ENCODE measurements at places on chromosomes 3 and 15.

- no peak for DNase-seq
These were observed 1126.0 kb downstream of the ROBO2 start for GRCh38 chr3:78165876-78166275.

GRCh38 chr15:25481208-25481859 lies 42.5 kb upstream of the UBE3A start:
- DNase-seq, result no peak

GRCh38 chr3:64300790-64301423 lies 75.6 kb upstream of the PRICKLE2 start:
- DNase-seq, result no peak

DNA sequence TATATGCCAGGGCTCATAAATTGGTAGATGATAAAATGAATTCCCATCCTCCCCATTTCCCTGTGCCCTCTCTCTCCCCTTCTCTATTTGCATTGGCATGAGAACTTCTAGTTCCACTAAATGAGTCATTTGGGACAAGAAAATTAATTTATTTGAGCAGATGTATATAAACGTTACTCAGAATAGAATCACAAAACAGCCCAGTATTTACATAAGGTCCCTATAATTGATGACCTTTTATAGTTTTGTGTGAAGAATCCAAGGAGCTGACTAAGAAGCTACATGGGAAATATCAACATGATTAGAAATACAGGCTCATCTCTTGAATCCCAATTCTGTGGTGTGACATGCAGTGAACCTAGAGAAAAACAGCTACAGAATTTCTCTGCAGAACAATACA lies 617.7 kb upstream of the NR2F2 start:
- DNase-seq, result no peak

- DNase-seq, result no peak
These were observed 337.3 kb upstream of the ARRDC4 start for GRCh38 chr15:97623091-97623661.

DNA sequence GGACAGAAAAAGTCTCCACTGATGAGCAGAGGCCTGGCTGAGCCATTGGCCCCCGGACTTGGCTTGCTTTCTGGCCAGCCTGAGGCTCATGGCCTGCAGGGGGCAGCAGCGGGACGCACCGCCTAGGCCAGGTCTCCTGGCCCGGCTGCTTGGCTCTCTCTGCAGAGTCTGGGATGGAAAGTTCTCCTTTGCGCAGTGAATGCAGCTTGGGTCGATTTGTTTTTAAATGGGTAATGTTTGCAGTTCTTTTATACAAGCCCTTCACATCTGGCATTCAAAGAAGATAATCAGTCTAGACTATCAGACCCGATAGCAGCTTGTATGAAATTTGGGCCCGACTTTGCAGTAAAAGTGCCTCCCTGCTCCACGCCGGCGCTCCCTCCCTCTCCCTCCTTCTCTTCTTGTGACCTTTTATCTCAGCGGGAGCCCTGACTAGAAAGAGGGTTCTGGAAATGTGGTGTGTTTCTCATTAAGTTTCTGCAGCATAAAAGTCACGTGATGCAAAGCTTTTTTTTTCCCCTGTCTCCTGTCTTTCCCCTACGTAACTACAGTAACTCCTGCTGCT lies 59.9 kb downstream of the ZNF621 start:
- DNase-seq, result peak; percentile 19

DNA sequence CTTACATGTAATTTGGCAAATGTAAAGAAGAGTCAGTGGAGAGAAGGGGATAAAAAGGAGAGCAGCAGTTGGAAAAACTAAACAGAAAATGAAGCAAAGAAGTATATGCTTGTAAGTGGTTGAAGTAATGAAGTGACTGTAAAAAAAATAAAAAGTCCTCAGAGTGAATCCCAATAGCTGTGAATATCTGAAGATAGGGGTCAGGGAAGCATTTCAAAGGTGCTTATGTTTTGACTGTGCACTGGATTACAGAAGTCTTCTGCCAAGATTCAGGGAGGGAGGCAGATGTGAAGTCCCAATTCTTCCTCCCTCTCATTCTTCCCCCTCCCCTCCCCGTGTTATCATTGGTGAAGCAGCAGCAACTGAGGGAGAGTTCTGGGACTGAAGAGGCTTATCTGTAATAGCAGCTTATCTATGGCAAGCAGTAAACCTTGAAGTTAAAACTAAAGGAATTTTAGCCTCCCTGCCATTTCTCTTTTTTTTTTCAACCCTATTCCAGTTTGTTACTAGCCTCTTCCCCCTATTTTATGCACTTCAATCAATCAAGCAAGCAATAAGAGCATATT lies 597.9 kb downstream of the IGSF11 start:
- DNase-seq, result no peak

DNA sequence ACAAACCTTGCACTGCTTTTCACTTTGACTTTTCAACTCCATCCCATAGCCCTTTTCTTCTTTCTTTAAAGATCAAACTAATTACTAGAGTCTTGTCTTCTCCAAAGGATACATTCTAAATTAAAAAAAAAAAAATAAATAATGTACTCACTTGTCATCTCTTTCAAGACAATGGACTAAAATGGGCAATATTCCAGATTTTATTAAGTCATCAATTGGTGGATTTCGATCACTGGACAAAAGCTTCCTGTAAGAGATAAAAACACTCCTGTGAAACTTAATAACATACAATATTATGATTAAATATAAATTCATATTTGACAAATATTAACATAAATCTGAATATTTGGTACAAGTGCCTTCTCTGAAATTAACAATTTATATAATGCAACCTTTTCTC lies 34.1 kb downstream of the KPNA4 start:
- no peak for DNase-seq

- no peak for DNase-seq
These were observed 425.3 kb upstream of the MDFIC2 start for GRCh38 chr3:70737666-70738290.

DNA sequence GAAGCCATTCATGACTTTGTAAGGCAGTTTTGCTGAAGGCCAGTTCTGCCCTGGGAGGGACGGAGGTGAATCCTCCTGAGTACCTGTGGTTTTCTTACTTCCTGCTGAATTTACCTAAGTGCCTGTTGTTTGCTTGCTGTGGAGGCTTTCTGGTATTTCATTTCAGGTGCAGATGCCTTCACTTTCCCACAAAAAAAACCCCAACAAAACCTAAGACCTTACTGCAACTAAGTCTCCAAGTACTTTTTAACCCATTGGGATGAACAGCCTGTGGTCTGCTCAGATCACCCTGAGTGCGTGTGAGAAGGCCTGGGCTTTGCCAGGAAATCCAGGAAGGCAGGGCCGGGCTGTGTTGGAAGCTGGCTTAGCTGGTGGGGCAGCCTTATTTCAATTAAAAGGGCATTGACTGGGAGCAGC lies 65.3 kb downstream of the IGF1R start:
- no peak for DNase-seq

- DNase-seq, result no peak
These were observed 300.2 kb downstream of the OTOL1 start for GRCh38 chr3:161796780-161797179.

GRCh38 chr15:60835974-60836373 lies 357.0 kb upstream of the ICE2 start:
- DNase-seq, result no peak

DNA sequence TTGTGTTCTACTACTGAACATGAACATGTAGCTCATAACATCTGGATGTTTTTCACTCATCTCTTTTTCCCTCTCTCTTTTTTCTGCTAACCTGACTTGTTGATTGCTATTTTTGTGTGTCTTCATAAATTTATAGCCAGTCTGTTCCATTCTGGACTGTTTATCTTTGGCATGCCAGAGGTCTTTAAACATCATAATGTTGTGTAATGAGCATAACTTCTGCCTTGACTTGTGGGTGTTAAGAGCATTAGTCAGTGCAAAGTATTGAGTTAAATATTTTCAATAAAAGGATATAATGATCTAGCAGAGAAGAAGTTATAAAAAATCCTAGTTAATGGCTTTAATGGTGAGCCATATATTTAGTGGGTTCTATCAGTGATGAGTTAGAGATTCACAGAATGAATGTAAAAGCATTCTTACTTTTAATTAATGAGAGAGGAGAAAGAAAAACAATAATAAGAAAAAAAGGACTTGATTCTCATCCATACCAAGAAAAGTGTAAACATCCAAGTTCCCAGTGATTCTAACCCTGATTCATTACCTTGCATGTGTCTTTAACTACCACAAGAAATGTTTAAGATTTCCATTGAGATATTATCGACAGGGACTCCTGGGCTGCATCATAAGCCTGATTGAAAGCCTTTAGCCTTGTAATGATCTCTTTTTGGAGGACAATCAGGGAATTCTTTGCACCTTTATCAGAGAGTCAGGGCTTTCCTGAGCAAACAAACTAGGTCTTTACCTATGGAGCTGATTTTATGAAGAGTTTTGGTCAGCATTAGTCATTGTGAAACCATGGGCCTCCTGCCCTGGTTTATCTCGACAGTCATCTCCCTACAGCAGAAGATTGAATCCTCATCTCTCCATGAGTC lies 22.9 kb downstream of the MITF start:
- no peak for DNase-seq

DNA sequence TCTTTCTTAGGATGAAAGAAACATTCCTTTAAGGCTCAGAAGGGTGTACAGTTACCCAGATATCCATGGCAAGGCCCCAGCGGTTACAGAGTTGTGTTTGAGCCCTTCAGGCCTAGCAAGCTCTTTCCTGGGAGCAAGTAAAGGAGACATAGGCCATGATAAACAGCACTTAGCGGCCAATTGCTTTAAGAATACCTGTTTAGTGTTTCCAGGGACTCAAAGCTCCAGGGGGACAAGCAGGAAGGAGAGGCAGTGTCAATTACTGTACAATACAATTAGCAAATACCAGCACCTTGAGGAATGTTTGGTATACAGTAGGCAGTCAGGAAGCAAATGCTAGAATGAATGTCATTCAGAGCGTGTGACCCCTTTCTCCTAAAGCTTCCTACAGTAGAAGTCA lies 176.3 kb upstream of the ICE2 start:
- DNase-seq, result no peak

GRCh38 chr3:143975554-143976152 lies 4.0 kb downstream of the DIPK2A start:
- DNase-seq, result no peak

- DNase-seq, result peak; percentile 57
These were observed 57.5 kb upstream of the HERC1 start for GRCh38 chr15:63891079-63891767.

GRCh38 chr3:179730506-179730905 lies 77.7 kb downstream of the USP13 start:
- no peak for DNase-seq

GRCh38 chr3:188205992-188206416 lies 52.0 kb downstream of the LPP start:
- DNase-seq, result no peak

- no peak for DNase-seq
These were observed 155.9 kb upstream of the EOMES start for GRCh38 chr3:27878014-27878383.

DNA sequence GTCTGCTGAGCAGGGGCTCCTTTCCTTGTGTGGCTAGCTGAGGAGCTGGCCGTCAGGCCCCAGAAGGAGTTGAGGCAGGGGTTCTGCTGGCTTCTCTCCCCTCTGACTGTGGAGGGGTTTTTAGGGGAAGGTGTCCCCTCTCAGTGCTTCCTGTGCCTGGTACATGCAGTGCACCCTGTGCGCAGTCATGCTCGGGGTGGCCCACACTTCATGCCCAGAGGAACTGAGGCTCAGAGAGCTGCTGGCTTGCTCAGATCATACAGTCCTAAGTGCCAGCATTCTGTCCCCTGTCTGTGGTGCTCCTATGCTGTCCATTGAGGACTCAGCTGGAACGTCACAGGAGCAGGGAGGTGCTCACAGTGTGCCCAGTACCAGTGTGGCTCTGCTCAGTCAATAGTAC lies 67.9 kb upstream of the PLXNA1 start:
- no peak for DNase-seq

DNA sequence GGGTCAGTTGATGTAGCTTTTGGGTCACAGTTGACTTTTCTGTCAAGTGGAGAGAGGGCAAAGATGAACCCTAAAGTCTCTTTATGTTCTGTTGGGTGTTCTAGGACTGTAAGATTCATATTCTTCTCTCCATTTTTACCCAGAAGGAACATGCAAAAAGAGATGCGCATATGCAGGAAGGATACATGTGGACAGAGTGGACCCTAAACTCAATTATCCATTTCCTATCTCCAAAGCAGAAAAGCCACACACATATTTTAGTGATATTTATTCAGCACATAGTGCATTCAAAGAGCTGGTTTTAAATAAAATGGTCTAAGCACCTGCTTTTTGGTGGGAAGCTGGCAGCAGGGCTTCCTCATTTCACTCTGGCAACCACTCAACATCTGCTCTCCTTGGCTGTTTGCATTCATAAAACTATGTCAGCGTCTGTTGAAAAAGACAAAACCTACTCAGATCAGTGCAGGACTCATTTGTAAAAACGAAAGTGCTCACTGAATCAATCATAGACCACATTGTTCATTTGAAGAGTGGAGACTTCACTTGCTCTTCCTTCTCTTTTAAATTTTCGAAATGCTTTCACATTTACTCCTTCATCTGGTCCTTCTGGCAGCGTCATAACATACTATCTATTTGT lies 96.6 kb downstream of the SEMA6D start:
- DNase-seq, result no peak

DNA sequence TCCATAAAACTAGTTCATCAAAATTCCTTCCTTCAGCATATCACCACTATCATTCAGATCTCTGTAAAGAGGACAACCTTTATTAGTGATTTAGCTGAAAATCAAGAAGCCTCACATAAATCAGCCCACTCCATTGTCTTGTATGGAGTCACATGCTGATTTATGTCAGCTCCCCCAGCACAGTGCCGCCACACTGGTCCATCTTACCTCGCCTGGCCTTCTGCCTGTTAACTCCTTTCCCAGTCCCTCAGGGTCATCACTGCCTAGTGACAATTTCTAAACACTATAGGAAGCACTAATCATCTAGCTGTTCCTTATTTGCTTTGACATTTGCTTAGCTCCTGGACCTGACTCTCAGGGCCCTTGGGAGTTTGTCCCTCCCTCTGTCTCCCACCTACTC lies 75.4 kb downstream of the PLCL2 start:
- DNase-seq, result no peak

DNA sequence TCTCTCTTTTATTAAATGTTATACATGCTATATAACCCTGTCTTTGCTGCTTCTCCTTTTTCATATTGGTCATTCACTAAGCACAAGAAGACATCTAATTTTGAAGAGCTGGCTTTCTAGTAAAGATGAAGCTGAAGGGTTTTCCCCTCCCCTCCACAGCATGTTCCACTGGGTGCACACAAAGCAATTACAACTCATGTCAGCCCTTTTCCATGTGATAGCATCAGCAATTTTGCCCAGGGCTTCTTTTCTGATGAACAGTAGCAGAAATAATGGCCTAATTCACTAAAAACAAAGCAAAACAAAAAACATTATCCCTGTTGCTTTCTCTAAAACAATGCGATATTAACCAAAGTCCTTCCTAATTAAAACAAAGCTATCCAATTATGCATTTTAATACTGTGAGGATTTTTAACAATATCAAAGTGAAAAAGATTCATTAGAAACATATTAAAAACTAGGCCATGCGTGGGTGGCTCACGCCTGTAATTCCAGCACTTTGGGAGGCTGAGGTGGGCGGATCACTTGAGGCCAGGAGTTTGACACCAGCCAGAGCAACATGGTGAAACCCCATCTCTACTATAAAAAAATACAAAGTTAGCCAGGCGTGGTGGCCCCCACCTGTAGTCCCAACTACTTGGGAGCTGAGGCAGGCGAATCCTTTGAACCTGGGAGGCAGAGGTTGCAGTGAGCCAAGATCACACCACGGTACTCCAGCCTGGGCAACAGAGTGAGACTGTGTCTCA lies 12.2 kb upstream of the PIK3R4 start:
- no peak for DNase-seq
